Hematopoietic multipotent progenitor cell treated with erythropoietin and hydrocortisone succinate and interleukin-3 and kit ligand, for 4 days (in vitro differentiated cells): ENCODE measurements at places on chromosomes 3 and 15.

GRCh38 chr3:158160958-158161357, 51.1 kb downstream of the RSRC1 start:
- peak; percentile 9 for DNase-seq

DNA sequence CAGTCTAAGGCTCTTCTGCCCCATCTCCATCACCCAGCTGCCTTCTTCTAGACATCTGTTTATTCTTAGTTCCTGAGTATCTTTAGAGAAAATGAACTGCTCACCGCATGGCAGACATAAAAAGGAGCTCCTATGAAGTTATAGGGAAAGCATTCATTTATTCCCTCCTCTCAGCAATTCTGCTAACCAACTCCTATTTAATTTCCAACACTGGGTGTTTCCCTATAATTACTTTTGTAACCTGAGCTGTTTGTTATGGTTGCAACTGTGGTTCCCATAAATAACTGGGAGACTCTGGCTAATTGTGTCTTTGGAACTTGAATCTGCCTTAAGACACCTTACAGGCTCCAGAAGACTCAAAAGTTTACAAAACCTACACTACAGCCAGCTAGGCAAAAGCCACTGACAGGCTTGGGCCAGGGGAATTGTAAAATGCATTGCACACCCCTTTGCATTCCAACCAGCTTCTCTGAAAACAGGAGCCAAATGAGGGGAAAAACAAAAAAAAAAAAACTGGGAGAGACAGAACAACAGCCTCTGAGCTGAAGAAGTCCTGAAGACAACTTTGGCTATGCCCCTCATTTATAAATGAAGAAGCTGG, 231.5 kb upstream of the FEZF2 start:
- no peak for DNase-seq

DNA sequence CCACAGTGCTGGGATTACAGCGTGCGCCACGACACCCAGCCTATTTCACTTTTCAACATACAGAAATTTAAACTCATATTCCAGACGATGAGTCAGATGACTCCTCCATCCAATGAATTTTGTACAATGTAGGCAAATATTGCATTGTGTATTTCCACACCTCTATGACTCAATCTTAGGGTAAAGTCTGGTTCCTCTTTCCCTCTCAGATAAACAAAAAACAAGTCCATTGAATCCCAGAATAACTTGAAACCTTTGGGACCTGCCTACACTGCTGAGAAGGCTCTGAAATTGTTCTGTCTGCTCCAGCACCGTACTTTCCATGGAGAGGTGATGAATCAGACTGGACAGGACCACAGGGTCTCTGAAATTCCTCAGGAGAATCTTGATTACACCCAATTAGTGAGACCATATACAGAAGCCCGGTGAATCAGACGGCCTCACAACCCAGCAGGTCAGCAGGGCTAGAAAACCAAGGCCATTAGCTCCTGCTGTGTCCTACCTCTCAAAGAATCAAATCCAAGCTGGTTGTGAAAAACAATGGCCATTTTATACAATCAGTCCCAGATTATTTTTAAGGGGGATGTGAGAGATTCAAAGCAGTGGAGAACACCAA, 112.6 kb downstream of the ERC2 start:
- DNase-seq = peak; percentile 5

GRCh38 chr3:104526901-104527401, 839.8 kb upstream of the ALCAM start:
- DNase-seq = peak; percentile 3

GRCh38 chr3:152623286-152623911, 211.5 kb upstream of the P2RY1 start:
- DNase-seq = peak; percentile 47

- DNase-seq = no peak
Measured at GRCh38 chr15:55420171-55420866, 12.0 kb downstream of the PIERCE2 start.

GRCh38 chr3:158727206-158728060, 4.8 kb downstream of the RARRES1 start:
- DNase-seq = peak; percentile 94

DNA sequence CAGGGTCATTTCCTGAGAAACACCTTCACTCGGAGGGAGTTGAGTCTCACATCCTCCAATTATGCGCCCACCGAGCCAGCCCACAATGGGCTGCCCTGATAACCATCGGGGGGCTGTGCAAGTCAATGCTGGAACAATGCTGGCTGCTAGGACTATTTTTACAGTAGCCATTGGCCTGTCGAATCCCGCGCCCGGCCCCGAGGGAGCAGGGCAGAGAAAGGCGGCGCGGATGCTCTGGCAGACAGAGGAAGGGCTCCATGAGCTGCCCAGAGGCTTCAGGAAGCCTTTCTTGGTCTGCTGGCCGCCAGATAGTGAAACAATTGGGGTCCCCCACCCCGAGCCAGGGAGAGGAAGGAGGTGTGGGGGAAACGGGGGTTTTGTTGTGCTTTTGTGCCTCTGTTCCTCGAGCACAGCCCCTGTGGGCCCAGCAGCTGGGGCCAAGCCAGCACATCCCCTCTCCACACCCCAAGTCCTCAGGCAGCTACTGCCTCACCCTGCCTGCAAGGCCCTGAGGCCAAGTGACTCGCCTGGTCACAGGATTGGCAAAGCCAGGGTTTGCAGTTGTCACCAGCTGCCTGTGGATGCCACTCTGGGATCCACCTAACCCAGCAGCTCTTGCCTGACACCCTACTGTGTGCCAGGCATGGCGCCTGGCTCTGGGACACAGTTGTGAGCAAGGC, 39.0 kb downstream of the SLC6A6 start:
- DNase-seq = peak; percentile 23

- peak; percentile 80 for DNase-seq
Measured at GRCh38 chr3:130093741-130094391, 12.2 kb downstream of the ALG1L2 start.

DNA sequence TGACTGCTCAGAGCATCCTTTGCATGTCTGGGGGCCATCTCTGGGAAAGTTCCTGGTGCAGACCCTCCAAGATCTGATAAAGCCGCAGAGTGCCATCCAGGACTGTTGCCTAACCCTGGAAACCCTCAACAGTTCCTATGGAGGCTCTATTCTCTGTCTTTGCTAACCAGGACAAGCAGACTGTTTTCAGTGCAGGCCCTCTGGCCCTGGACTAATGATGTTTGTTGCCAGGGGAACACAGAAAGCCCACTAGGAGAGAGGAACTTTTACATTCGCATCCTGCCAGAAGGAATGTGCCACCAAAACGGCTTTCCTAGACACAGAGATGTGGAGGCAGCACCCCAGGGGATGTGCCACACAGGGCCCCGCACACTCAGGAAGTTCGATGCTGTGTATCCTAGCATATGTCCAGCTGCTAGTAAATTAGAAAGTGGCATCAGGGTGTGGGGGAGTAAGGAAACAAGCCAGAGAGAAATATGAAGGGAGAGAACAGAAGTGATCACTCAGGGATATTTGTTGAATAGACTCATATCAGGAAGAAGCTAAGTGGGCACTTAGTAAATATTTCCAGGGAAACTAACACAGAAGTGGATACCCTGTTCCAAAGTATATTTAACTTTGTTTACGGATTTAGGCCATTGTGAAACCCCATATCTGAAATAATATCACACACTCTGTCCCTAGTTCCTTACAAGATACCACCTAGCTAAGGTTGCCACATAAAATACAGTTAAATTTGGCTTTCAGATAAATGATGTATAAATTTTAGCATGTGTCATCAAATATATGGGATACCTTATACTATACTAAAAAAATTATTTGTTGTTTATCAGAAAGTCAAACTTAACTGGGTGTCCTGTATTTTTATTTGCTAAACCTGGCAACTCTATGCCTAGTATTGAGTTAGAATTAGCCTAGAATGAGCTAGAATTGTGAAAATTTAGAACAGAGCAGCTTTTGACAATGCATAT, 29.9 kb upstream of the TMOD3 start:
- DNase-seq = no peak

DNA sequence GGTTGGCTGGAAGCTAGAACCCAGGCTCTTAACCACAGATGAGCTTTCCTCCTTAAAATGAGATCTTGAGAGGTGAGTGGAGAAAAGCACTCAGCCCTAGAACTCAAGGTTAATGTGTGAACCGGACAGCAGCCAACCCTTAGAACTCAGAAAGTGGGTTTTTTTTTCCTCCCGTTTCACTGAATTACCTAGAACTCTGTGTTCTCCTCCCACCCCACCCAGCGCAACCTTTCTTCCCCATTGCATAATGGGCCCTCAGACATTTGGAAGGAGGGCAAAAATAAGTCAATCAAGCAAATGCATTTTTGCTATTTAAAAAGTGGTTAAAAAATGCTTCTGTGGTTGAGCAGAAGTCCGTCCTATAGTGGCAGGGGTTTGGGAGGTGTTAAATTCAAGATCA, 36.7 kb downstream of the POC1A start:
- no peak for DNase-seq

- DNase-seq = no peak
Measured at GRCh38 chr3:115580566-115580965, 42.7 kb upstream of the GAP43 start.

DNA sequence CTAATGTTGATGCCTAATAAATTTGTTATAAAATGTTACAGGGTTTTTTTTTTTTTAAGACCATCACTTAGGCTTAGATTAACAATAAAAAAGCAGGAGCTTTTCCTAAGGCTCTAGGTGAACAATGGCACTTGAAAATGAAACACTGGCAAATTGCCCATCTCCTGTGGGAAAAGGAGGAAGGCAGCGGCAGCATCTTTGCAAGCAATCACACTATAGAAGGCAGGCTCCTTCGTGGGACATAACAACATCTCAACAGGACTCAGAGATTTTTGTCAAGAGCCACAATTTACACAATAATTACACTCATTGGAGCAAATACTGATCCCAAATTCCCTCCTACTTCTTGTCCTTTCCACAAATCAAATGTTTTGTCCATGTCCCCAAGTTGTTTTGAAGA, 646.7 kb downstream of the ROBO2 start:
- DNase-seq = no peak

DNA sequence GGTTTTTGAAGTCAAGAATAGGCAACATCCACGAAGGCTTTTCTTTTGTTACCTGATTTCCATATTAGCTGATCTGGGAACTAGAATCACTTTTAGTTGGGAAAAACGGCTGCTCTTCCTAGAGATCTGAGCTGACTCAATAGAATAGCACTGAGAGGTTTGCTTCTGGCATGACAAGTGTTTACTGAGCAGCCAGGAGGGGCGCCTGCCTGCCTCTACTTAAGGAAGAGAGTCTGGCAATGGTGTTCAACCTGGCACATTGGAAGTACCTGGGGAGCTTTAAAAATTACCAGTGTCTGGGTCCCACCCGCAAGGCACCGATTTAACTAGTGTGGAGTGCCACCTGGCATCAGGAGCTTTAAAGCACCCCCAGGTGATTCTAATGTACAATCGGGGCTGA, 34.4 kb downstream of the FAM43A start:
- DNase-seq = no peak

DNA sequence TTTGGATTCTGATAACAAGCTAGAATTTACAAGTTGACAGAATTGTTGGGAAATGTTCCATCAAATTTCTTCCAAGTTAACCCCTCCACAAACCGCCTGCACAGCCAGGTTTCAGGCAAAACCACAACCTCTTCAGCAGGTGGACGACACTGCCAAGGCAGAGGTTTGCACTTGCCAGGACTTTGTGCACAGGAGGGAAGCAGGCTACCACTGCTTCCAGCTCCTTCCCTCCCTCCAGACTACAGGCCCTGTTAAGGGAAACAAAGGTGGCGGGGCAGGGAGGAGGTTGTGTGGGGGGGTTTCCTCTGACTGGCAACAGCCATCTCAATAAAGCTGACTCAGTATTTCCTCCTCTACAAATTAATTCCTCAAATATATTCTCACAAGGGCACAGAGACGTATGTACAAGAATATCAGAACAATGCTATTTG, 42.2 kb downstream of the TBC1D2B start:
- peak; percentile 65 for DNase-seq

DNA sequence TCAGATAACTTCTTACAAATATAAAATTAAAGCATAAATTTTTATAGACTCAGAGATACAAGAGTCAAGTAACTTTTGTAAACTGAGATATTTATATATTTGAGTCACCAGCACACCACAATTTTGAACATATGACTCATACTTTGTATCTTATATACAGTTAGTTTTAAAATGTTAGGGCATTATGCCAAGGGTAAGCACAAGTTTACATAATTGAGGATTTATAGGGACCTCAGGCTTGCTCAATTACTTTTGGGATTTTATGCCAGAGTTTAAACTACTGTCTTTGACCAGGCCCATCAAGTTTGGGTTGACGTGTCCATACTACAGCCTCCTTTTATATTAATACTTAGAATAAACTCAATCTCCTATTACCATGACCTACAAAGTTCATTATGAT, 7.4 kb upstream of the FGF7 start:
- DNase-seq = no peak

- no peak for DNase-seq
Measured at GRCh38 chr3:36804295-36805055, 40.1 kb upstream of the DCLK3 start.

DNA sequence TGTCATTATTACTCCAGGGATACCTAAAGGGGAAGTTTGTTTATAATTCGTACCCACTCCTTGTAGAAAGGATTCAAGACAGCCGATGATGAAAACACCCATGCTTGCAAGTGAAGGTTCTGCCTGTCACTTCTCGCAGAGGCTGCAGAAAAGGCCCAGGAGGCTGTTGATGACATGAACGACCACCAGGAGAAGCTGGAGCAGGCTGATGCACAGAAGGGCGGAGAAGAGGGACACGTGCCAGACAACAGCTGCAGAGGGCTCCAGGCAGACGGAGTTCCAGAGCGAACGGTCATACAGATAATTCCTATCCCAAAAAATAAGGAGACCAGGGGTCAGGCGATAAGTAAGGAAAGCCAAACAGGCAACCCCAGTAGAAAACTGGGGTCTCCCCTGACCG, 5.7 kb upstream of the DYNLT2B start:
- DNase-seq = peak; percentile 64

DNA sequence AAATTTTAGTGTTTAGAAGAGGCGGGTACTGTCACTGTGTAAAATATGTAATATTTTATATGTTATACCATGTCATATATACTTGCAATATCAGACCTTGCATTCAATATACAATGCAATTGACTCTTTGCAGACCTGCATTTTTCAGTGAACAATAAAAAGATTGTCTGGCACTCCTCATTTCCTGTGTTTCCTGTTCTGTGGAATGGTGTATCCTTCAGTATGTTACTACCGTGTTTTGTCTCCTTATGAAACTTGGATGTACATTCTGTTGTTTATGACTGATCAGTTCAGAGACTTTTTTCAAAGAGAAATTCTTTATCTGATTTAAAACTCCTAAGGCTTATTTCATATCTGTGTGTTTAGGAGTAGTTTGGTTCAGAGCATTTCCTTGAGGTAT, 31.5 kb downstream of the APH1B start:
- no peak for DNase-seq

DNA sequence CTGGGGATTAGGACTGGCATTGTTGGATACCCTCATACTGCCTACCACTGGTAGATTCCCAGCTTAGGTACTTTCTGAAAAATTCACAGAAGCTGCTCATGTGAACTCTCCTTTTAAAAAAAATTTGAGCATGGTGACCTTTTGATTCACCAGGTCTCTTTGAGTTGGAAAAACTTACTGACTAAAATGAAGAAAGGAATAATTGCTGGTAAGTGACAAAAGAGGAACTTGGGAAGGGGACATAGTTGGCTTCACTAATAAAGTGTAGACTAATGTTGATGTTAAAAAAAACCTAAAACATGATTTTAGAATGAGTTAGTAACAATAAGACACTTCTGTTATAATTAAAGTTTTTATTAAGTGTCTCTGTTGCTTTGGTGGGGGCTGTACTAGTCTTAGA, 8.6 kb downstream of the VPS8 start:
- no peak for DNase-seq
